ENCODE measurements at places on chromosomes 11 and 22. TPM values are rescaled to one million over a fixed set of nuclear protein-coding genes. Genes with fewer than 3 reads are reported as not detected.

GRCh38 chr11:111045407-111045803, 200.1 kb upstream of the POU2AF2 start:
- no peak for DNase-seq

DNA sequence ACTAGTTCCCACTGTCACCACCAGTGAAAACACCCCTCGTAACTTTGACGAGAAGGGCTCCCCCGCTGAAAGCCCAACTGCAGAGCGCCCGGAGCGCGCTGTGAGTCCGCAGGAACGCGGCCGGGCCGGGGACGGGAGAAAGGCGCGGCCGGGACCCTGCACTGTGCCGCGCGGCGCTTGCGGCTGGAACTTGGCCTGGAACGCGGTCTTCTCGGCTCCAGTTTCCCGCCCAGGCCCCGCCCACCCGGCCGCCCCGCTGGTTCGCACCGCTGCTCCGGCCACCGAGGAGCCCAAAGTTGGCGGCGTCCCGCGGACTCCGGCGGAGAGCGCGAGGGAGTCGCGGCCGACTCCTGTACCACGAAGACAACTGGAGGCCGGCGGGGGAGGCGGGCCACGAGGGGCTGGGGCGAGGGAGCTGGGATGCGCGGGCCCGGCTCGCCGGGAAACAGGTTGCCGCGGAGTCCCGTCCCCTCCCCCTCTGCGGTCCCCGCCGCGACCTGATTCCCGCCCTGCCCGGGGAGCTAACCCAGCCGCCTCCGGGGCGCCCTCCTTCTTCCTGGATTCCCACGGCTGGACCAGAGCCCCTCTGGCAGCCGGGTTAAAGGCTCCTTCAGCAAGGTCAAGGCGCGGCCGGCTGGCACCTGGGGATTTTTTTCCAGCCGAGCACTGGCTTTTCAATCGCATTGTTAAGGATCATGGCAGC, 3.4 kb downstream of the TENM4 start:
- DNase-seq: peak; percentile 70

DNA sequence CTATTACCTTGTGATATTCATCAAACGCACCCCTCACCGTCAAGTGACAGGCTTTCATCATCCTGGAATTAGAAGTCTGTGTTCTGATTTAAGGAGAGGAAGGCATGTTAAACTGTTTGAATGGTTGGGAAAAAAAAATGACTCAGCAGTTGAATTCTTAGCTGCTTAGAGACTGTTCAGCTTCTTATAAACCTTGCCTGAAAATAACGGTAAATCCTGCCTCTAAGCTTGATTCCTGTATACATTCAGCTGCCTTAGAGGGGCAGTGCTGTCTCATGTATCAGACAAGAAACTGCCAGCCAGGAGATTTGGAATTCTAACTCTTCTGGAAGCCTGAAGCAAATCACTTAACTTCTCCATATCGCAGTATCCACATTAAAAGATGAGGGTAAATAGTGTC, 437.4 kb downstream of the JRKL start:
- peak; percentile 19 for DNase-seq

- DNase-seq: no peak
Observed at GRCh38 chr22:31569126-31569525, 72.8 kb downstream of the SFI1 start.

DNA sequence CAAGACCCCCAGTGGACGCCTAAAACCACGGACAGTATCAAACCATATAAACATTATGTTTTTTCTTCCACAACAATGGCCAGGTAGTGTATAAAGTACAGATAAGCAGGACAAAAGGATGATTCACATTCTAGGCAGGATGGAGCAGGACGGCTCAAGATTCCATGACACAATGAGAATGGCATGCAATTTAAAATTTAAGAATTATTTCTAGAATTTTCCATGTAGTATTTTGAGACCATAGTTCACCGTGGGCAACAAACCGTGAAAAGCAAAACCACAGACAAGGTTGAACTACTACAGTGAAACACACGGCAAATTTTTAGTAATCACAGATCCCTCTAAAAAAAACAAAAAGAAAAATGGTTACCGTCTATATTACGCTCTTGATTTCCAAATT, 7.5 kb downstream of the NARS2 start:
- no peak for DNase-seq

DNA sequence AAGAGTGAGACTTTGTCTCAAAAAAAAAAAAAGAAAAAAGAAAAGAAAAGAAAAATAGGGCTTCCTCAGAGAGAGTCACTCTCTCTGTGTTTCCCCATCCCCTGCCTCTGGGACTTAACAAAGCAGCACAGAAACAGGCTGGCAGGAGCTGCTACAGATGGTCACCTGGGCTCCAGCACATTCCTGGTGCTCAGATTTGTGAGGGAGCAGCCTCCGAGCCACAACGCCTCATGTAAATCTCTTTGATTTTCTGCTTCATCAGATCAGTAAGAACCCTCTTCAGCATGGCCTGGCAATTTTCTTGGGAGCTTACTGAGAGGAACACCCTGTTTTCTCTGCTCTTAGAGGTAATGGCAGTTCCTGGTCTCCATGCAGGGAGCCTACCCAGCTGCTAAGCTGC, 15.2 kb upstream of the LDHA start:
- no peak for DNase-seq

GRCh38 chr11:65310736-65311135, 3.9 kb upstream of the CDC42EP2 start:
- no peak for DNase-seq

DNA sequence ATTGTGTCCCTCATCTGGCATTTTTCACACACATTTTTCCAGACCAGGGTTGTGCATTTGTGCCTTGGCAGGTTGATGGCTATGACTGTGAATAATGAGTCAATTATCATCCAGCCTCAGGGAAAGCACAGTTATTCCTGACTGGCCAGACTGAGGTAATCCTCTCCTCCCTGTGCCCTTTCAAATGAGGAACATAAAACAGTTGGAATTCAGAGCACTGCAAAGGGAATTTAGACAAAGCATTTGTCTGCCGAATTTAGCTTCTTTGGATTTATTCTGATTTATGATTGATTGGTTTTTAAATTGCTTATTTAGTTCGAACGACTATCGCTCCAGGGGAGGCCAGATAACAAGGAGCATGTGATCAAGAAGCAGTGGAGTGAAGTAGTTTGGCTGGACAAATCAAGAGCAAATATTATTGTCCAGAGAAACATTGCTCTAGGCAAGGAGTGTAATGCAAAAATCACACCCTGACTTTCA, 30.8 kb upstream of the RAG2 start:
- no peak for DNase-seq

DNA sequence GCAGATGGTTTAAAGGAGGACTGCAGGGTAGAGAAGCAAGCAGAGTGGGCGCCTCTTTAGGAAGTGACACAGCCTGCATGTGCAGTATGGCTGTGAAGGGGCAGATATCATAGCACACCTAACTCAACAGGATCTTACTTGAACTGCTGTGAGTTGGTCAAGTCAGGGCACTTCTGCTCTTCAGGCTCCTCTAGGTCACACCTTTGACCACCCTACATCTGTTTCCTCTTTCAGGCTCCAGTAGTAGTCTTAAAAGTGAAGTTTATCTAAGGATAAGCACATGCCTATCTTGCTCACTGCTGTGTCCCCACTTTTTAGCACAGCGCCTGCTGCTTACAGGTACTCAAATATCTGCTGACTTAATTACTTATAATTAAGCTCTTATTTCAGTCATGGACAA, 6.5 kb downstream of the MRPL16 start:
- no peak for DNase-seq

DNA sequence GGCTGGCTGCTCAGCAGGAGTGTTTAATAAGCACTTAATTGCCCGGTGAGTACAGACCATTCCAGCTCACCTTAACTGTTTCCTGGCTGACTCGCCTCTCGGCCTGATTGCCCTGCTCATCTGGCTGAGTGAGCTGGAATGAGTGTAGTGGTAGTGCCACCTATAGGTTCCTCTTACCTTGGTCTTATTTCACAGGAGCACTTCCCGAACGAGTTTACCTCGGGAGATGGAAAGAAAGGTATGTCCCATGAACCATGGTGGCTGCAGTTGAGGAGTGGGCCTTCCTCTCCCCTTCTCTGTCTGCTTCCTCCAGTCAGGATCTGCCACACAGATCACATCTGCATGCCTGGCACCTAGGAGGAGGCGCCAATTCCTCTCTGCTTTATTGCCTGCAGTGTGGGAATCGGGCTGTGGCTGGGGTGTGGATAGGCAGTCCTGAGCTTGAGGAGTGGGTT, 26.7 kb downstream of the UPB1 start:
- peak; percentile 28 for DNase-seq

DNA sequence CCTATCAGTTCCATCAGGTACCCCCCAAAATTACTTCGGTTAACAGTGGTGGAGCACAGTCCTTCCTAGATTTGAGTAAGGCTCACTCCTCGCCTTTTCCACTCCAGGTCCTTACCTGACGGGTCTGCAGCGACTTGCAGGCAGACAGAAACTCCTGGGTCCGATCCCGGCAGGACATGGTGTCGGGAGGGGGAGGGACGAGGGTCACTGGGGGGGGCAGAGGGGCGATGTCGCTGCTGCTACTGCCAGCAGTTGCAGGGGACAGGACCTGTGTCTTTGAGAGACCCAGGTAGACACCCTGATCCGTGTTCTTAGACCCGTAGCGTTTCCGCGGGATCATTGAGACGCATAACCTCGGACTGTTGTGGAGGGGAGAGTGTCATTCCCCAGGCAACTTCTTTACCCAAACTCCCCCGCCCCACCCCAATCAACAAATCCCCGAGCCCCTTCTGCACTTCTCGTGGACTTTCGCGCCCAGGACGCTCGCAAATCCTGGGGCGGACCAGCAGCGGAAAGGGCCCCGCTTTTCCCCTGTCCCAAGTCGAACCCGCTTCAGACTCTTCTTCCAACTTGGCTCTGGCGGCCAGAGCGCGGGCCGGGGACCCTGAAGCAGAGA, 839 bp downstream of the STX5 start:
- DNase-seq: no peak

DNA sequence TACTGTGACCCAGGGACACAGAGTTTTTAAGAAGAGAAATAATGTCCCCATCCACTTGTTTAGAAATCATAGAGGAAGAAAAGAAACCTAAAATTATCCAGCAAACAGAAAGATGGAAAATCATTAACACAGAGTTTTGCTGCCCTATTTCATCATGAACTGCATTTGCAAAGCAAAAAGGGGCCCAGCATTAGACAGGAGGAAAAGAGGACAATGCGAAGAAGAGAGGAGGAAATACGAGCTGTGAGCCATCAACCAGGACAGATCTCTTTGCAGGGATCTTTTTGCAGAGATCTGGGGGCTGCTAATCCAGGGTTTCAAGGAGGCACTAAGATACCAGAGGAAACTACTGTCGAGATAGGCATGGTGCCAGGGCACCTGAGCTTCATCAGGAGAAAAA, 14.4 kb upstream of the NCAM1 start:
- no peak for DNase-seq

GRCh38 chr11:68163691-68164090, 42.5 kb upstream of the CHKA start:
- DNase-seq: no peak

- no peak for DNase-seq
Observed at GRCh38 chr11:111456086-111456858, 55.9 kb downstream of the BTG4 start.

- DNase-seq: no peak
Observed at GRCh38 chr11:63395697-63396096, 26.1 kb downstream of the SLC22A9 start.

- DNase-seq: no peak
Observed at GRCh38 chr11:92793189-92793588, 176.3 kb upstream of the MTNR1B start.

Gene OR4D5
- total RNA-seq: 4.0 TPM

Gene EED
- total RNA-seq: 38.0 TPM

Gene ASPHD2
- total RNA-seq: 5.0 TPM

Gene ALDH3B1
- 5.3 TPM for total RNA-seq

Gene APOBEC3C
- total RNA-seq: 58.4 TPM

Gene TPBGL
- 15.4 TPM for total RNA-seq

Gene SLC22A12
- not detected for total RNA-seq

Gene APOBEC3G
- total RNA-seq: 73.8 TPM

Data from testis (tissue), 5 donors.